Bone marrow (tissue), 2 donors: ENCODE measurements at places on chromosomes 1 and 21.

GRCh38 chr1:88726697-88727096 lies 42.6 kb downstream of the PKN2 start:
- DNase-seq: peak; percentile 11

GRCh38 chr1:156232201-156232894 lies 9.6 kb upstream of the BGLAP start:
- no peak for DNase-seq

- DNase-seq: no peak
These were observed 9.2 kb downstream of the THBS3 start for GRCh38 chr1:155198547-155198906.

DNA sequence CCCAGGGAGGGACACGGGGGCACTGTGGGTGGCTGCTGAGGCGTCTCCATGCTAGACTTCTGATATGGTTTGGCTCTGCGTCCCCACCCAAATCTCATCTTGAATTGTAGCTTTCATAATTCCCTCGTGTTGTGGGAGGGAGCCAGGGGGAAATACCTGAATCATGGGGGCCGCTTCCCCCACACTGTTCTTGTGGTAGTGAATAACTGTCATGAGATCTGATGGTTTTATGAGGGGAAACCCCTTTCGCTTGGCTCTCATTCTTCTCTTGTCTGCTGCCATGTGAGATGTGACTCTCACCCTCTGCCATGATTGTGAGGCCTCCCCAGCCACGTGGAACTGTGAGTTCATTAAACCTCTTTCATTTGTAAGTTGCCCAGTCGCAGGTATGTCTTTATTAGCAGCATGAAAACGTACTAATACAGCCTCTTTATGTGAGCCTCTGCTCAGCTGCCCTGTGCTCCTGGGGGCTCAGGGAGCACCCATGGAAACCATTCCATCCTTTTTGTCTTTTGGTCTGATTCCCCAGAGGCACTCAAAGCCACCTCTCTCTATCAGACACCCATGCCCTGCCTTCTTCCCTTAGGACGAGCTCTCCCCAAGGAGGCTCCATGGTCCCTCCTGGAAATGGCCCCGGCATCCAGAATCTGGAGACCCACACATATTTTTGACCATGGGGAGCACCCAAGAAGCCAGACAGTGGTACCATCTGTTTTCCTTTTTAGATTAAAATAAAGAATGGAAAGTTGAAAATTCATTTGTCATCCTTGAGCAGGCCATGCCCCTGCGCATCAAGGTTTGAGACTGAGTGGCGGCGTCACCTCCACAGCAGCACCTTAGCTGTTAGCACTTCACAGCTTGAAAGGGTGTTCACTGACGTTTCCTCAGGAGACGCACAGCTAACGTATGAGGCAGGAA lies 65.9 kb upstream of the FAM20B start:
- DNase-seq: no peak

DNA sequence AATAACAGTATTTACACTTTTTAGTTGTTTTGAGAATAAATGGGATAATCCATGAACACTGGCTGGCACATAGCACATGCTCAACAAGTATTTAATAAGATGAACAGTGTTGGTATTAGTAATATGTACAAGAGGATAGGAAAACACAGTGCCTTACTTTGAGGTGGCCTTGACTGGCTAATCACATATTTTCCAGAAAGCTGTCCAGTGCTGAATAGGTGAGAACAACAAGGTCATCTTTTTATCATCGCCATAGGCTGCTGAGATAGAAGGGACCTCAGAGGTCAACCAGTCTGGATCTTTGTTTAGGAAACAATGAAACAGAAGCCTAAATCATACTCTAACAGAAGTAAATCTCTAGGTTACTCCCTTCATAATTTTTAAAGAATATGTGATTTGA lies 89.7 kb upstream of the BCL9 start:
- DNase-seq: no peak

GRCh38 chr1:2283991-2284895 lies 56.1 kb downstream of the SKI start:
- no peak for DNase-seq
